ENCODE measurements at places on chromosomes 7 and 10.

GRCh38 chr7:25454020-25454419 lies 225.7 kb upstream of the NPVF start:
- DNase-seq: no peak

GRCh38 chr7:54719974-54720373 lies 39.0 kb downstream of the SEC61G start:
- DNase-seq: no peak

DNA sequence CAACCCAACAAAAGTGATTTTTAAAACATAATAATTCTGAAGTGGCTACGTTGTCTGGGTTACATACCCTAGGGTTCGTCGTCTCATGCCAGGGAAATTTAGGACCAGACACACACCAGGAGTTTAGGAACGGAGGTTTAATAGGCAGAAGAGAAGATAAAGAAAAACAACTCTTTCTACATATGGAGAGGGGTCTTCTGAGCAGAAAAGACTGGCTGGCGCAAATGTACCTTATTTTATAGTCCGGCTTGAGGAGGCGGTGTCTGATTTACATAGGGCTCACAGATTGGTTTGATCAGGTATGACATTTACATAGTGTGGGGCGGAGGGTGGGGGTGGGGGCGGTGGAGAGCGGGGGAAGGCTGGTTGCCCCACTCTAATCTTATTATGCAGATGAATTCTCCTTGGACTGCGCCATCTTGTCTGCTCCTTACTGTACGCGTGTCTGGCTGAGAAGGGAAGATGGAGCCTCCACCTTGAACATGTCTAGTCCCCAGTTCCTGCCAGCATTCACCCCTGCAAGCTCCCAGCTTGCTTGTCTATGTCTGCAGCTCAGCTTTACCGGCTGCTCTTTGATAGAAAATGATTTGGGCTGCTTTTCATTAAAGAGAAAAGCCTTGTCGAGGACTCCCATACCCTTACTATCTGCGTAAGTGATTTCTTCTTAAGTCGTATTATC lies 98.7 kb downstream of the RALA start:
- no peak for DNase-seq

DNA sequence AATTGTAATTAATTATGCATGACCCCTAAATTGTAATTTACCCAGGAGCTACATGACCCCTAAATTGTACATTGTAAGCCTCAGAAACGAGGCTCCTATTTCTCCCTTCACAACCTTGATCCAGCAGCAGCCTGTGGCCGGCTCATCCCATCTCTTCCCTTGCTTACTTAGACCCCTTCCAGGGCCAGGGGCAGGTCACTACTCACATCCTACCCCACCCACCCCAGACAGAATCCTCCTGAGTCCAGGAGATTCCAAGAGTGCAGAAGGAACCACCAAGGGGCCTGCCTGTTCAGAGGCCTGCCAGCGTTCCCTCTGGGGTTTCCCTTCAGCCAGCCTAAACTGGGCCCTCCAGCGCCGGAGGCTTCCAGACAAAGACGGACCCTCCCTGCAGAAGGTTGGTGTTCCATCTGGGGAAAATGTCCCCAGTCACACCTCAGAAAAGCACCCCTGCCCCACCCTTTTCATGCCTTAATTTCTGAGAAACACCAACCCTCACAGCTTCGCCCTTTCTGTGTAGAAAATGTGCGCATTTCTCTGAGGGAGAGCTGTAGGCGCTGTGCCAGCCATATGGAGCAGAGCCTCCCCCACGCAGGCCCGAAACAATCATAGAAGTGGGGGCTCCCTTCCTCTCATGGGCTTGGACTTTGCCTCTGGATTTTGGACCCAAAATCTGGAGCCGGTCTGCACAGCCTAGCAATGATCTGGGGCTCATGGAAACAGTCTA lies 19.2 kb downstream of the LEP start:
- no peak for DNase-seq

GRCh38 chr10:7705341-7705740 lies 2.2 kb downstream of the ITIH2 start:
- no peak for DNase-seq

- DNase-seq: no peak
Observed at GRCh38 chr7:22980422-22980821, 33.5 kb downstream of the HYCC1 start.

DNA sequence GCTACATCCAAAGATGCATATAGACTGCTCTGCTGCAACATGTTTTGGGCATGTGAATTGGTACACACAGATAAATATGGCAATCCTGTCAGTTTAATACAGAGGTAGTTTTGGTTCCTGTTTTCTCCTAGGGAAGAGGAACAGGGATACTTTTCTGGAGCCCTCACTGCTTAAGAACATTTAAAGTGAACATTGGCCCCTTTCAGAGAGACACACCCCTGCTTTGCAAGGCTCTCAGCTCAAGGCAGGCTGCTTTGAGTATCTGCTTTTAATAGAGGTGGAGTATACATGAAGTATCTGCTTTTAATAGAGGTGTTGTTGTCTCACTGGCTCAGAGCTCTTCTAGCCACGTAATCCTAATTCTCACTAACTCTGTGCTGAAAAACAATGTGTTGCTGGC lies 38.9 kb downstream of the CYP51A1 start:
- DNase-seq: no peak

DNA sequence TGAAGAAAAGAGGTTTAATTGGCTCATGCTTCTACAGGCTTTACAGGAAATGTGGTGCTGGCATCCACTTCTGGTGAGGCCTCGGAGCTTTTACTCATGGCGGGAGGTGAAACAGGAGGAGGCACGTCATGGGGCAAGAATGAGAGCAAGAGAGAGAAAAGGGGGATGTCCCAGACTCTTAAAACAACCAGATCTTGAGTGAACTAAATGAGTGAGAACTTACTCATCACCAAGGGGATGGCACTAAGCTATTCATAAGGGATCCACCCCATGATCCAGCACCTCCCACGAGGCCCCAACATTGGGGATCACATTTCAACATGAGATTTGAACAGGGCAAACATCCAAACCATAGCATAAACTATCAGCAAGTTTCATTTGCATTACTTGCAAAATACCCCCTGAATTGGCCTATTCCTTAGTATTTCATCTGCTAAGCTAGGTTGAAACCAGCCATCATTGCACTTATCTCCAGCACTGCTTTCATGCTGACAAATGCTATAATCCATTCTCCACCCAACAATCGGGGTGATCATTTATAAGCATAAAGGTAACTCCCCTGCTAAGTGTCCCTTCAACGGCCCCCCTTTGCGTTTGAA lies 179.0 kb downstream of the NOC3L start:
- DNase-seq: no peak

- DNase-seq: no peak
Observed at GRCh38 chr7:156906200-156906649, 13.2 kb upstream of the LMBR1 start.

DNA sequence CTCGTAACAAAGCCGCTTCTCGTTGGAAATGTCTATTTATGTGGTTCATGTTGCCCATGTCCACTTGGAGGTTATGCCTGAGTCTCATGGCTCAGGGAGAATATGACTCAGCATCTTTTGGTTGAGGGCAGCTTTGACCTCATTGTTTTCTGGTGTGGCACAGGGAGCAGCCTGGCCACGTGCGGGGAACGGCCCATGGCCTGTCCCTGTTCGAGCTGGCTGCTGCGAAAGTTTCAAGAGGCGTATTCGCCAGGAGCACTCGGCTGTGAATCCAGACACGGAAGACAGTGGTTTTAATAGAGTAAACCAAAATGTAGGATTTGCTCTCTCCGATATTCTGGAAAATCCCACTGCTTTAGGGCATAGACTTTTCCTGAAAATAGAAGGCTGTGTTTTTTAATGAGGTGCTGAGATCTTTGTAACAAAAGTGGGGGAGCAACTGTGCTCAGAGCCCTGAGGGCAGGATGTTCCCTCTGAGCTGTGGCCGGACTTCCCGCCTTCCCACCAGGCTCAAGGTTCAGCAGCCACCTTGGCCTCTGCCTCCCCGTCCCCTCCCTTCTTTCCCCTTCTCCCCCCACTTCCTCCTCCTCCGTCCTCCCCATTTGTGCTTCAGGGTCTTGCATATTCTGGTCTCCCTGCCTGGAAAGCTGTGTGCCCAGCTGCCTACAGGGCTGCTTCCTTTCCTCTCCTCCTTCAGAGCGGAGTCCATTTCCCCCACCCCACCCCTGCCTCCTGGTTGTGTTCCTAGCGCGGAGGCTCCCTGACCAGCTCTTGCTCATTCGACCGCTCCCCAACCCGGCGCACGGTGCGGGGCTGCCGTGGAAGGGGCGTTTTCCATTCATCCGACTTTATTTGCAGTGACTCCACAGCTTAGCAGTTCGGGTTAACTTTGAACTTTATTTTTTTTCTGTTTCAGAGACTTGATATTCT lies 642.0 kb downstream of the SDK1 start:
- no peak for DNase-seq

- DNase-seq: no peak
Observed at GRCh38 chr10:7886056-7886455, 67.8 kb downstream of the TAF3 start.

DNA sequence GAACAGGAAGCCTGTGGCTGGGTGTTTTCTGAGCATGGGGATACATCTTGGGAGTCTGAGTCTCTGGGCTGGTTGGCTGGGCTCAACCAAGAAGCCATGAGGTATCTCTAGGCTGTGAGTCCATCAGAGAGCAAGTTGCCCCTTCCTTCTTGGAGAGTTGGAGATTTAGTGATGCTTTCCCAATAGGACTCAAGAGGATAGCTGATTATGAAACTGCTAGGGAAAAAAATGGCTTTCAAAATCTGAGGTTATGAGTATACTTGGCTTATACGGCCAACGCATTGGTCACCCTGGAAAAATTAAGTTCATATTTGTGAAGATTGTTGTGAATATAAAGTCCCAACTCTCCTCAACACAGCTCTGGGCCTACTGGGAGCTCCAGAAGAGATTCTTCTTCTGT lies 162.7 kb upstream of the KMT2E start:
- DNase-seq: no peak

- no peak for DNase-seq
Observed at GRCh38 chr7:1804310-1804709, 134.2 kb downstream of the ELFN1 start.

Measured in NCI-H2081 (cell line).